ENCODE measurements at places on chromosomes 16 and 17. TPM values are rescaled to one million over a fixed set of nuclear protein-coding genes. Genes with fewer than 3 reads are reported as not detected.
A peak's percentile ranks its signal among the peaks of the same experiment; 100 is the strongest.

DNA sequence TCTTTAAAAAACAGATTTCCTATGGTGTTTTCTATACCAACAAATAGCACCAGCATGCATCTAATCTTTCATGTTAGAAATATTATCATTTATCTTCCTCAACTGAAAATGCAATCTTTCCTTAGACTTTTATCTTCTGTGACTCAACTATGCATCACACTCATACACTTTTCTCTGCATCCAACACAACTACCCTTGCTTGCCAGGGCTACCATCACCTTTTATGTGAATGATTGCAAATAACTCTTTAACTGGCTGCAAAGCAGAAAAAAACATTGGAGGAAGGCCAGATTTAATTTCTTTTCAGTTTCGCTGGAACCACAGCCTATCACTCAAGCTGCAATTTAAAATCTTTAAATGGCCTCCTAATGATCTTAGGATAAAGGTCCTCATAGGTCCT, 212.9 kb downstream of the CDH8 start:
- no peaks in the 10 kb centered on the region for H3K27me3 ChIP-seq
- no peak overlapping the region for H3K4me3 ChIP-seq
- DNase-seq, result no peak
- H3K36me3 ChIP-seq, result no peaks in the 10 kb centered on the region
- no peaks in the 10 kb centered on the region for H3K4me1 ChIP-seq

GRCh38 chr17:40541060-40541872, 24.0 kb downstream of the CCR7 start:
- peak overlapping the region; percentile 94 for H3K27ac ChIP-seq
- peak; percentile 78 for DNase-seq
- peaks cover 3% of the 10 kb centered on the region for H3K36me3 ChIP-seq
- H3K4me3 ChIP-seq, result peak overlapping the region; percentile 53
- peaks cover 72% of the 10 kb centered on the region for H3K4me1 ChIP-seq

GRCh38 chr17:16419074-16419928, 3.9 kb downstream of the TRPV2 start:
- peak overlapping the region; percentile 64 for H3K4me3 ChIP-seq
- peaks cover 39% of the 10 kb centered on the region for H3K4me1 ChIP-seq
- H3K27me3 ChIP-seq, result no peaks in the 10 kb centered on the region

ANKRD40CL gene
- not detected for total RNA-seq

ANTKMT gene
- total RNA-seq, result 54.4 TPM

BCL6B gene
- 1.0 TPM for total RNA-seq

GRCh38 chr17:63262751-63263476, 183.2 kb downstream of the CYB561 start:
- peaks cover 2% of the 10 kb centered on the region for H3K27me3 ChIP-seq
- DNase-seq, result no peak
- no peaks in the 10 kb centered on the region for H3K4me1 ChIP-seq
- no peak overlapping the region for H3K27ac ChIP-seq
- no peak overlapping the region for H3K4me3 ChIP-seq
- no peaks in the 10 kb centered on the region for H3K36me3 ChIP-seq

DNA sequence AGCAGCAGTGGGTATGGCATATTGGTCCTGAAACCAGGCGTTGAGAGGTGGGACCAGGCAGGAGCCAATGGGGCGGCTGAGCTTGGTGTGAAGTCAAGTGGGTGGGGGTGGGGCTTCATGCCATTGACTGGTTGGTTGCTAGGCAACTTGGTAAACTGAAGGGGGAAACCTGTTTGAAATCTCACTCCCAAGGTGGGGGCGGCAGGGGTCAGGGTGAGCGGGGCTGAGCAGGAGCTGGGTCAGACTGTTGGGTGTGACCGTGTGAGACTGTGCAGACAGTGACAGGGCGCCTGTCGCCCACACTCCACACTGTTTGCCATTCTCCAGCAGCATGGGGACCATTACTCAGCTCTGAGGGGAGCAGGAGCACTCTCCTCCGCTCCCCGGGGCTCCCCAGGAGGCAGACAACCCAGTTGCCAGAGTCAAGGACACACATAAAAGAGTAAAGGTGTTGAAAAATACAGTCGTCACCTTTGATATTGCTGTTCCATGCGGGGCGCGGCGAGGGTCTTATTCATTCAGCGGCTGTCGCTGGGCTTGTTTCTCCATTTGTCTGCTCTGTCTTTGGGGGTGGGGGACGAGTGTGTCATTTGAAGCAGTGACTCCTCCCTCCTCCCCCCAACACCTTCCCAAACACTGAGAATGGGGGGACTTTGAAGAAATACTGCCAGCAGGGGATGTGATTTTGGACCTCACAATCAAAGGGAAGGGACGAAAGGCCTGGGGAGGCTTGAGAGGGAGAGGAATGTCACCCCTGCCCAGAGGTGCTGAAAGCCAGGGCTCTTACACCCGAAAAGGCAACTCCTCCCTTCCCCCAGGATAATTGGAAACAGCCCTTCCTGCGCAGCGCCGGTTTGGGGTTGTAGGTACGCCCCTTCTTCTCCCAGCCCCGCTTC, 1.2 kb upstream of the EFNB3 start:
- peaks cover 39% of the 10 kb centered on the region for H3K27me3 ChIP-seq
- H3K27ac ChIP-seq, result no peak overlapping the region
- peaks cover 29% of the 10 kb centered on the region for H3K36me3 ChIP-seq
- no peak for DNase-seq
- H3K4me1 ChIP-seq, result peaks cover 9% of the 10 kb centered on the region
- no peak overlapping the region for H3K4me3 ChIP-seq

GRCh38 chr16:64234200-64234599, 887.7 kb downstream of the CDH11 start:
- no peak overlapping the region for H3K4me3 ChIP-seq
- no peaks in the 10 kb centered on the region for H3K27me3 ChIP-seq
- H3K27ac ChIP-seq, result no peak overlapping the region
- H3K36me3 ChIP-seq, result no peaks in the 10 kb centered on the region
- DNase-seq, result no peak

MT1G gene
- total RNA-seq, result 24.5 TPM

KRTAP9-2 gene
- total RNA-seq, result not detected

GRCh38 chr16:17448640-17449638, 21.8 kb downstream of the XYLT1 start:
- peak overlapping the region; percentile 89 for H3K27ac ChIP-seq
- H3K27me3 ChIP-seq, result no peaks in the 10 kb centered on the region
- H3K4me3 ChIP-seq, result peak overlapping the region; percentile 45

Data from activated T-helper 2 cell treated with anti-CD3 and anti-CD28 coated beads, Interferon-gamma antibody, Interleukin-2, Interleukin-4, amounts not matched to agents 10 μg/mL and 5 μg/mL and 100 μg/mL, durations not matched to agents 14 hours and 24 hours and 36 hours (primary cell).